Activated naive CD8-positive, alpha-beta T cell treated with anti-CD3 and anti-CD28 coated beads, Interleukin-2, amount 50 U/mL, for 24 hours (primary cell): ENCODE measurements at places on chromosomes 7 and 10.

DNA sequence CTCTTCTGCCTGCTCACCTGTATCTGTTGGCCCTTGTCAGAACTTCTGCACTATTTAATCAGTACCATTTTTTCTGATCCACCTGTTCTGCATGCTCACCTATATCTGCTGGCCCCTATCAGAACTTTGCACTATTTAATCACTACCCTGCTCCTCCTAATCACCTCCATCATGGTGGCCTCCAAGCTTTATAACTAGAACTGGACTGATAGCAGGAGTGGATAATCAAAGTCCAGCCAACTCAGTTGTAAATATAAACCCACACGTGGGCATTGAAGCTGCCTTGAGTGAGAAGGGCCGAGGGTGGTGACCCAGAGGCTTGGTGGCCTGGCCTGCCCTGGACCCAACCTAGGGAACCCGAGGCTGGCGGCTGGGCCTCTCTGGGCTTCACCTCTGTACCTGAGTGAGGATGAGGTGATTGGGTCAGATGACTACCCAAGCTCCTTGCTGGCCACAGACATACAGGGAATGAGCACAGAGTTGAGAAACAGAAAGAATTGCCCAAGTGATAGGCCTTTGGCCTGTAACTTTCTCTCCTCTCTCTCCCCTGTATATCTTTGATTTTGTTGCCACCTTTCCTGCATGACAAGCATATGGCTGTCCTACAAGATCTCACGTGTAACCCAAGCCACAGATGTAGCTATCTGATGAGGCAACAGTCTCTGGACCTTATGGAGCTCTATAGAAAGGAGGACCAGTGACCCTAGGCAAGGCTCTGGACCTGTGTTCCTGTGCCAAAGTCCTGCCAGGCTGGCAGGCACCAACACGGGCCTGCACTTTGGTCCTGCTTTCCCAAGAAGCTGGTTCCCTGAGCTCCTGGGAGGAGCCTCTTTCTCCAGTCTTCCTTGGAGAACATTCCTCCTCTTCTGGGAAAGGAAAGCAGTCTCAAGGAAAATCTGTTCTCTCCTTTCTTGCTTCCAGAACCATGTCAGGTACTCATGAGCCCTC lies 23.4 kb upstream of the FAM3C start:
- DNase-seq = no peak

DNA sequence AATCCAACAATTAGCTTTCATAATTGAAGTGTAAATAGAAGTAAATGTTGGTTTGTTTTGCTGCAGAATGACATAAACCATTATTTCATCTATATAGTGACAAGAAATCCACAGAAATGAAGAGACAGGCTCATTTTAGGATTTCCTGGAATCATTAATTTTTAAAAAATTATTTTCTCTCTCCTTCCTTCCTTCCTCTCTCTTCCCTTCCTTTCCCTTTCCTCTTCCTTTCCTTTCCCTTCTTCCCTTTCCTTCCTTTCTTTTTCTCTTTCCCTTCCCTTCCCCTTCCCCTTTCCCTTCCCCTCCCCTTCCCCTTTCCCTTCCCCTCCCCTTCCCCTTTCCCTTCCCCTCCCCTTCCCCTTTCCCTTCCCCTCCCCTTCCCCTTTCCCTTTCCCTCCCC lies 51.2 kb upstream of the KMT2C start:
- no peak for DNase-seq

- no peak for DNase-seq
Measured at GRCh38 chr10:35378541-35379210, 42.4 kb downstream of the CCNY start.

DNA sequence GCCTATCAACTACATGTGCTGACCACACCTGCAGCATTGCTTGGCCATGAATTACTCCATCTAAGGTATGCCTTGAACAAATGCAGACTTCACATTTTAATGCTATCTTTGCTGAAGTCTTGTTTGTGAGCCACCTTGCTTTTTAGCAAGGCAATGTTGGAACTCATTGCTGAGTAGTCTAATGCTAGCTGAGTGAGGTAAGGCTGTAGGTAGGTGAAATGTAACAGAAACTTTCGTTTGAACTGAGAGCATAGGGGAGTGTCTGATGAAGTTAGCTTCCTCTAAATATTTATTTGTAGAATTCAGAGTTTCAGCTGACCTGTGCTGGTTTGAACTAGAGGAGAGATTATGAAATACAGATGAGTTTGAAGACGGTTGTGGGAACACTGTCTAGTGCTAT lies 238.5 kb downstream of the SEMA3A start:
- DNase-seq = no peak

DNA sequence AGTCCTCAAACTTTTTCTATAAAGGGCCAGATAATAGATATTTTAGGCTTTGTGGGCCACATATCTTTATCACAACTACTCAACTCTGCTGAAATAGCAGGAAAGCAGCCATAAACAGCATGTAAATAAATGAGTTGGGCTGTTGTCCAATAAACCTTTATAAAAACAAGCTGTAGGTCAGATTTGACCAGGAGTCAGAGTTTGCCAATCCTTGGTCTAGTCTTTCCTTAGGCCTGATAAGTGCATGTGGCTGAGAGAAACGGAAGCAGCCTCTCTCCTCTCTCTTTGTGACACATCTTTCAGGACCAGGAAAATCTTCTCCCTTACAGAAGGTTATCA lies 724.5 kb downstream of the GRID1 start:
- DNase-seq = no peak
